ENCODE measurements at places on chromosomes 6 and 20.

DNA sequence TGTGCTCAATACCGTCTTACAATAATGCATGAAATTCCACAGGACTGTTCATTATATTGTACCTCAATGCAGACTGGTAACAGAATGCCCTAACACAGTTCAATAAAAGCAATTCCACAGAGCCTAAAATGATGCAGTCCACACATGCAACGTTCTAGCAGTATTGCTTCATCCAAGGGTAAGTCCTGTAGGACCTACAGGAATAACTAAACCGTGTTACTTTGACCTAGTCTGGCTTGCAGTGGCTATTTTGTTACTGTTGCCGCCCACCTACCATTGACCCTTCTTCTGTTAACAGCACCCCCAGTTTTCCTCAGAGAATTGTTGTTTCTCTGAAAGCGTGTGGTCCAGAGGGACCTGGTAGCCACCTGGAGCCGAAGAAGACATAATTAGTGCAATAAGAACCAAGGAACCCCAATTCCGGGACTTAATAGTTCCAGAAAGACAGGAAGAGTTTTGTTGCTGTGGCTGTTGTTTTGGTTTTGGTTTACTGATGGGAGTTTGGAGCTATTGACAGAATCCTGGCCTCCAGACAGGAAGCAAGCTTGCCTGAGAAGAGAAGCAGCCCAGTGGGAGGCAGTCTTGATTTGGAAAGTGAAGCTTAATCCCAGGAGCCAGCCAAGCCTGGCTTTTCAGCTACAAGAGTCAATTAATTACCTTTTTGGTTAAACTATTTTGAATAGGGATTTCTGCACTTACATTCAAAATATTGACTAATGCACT lies 91.3 kb downstream of the FRK start:
- no peak for DNase-seq

DNA sequence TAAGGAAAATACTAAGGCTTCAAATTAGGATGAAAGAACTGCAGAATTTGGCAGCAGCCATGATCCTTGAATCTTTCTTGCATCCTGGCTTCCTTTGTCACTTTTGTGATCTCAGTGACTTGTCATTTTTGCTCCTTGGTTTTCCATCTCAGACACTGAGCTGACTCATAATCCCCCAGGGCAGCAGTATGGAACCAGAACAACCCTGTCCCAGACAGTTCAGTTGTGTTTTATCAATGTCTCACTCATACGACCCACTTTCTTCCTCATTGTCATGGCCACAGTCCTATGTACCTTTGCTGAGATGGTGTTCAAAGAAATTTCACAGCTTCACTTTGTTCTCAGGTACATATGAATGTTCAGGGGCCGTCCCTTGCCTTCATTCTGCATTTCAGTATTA lies 488.5 kb upstream of the BTBD3 start:
- DNase-seq = no peak

GRCh38 chr20:39738651-39739050 lies 776.5 kb downstream of the DHX35 start:
- DNase-seq = no peak

GRCh38 chr6:113219783-113220182 lies 637.4 kb upstream of the MARCKS start:
- DNase-seq = no peak

DNA sequence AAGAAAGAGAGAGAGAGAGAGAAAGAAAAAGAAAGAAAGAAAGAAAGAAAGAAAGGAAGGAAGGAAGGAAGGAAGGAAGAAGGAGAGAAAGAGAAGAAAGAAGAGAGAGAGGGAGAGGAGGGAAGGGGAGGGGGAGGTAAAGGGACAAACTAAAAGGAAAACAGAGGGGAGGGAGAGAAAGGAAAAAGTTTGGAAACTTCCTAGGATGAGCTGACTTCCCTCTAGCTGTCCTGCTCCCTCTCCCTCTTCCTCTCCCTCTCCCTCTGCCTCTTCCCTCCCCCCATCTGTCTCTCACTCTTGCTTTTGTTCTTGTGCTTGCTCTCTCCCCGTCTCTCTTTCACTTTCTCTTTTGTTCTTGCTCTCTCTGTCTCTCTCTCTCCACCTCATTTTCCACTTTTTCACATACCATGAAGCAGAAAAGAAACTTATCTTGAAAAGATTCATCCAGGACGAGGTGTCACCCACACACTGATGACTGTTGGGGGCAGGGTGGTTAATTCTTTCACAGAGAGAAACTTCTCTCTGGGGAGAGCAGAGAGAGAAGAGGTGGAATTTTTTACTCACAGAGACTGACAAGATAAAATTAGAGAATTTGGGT lies 56.4 kb upstream of the DUSP22 start:
- peak; percentile 63 for DNase-seq

DNA sequence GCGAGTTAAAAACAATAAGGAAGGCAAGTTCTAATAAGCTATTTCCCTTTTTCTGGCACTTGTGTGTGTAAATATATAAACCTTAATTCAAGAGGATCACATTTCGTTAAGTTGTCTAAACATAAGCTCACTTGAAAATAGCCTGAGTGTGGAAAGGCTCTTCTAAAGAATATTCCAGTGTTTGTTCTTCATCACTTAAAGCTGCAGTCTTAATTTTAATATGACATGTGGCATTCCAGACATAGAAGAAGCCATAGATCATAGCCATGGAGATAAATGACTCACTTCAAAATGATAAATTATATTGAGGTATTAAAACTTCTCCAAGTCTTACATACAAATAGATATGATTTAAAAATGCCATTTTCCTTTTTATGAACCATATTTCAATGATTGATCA lies 42.1 kb downstream of the IYD start:
- DNase-seq = no peak

DNA sequence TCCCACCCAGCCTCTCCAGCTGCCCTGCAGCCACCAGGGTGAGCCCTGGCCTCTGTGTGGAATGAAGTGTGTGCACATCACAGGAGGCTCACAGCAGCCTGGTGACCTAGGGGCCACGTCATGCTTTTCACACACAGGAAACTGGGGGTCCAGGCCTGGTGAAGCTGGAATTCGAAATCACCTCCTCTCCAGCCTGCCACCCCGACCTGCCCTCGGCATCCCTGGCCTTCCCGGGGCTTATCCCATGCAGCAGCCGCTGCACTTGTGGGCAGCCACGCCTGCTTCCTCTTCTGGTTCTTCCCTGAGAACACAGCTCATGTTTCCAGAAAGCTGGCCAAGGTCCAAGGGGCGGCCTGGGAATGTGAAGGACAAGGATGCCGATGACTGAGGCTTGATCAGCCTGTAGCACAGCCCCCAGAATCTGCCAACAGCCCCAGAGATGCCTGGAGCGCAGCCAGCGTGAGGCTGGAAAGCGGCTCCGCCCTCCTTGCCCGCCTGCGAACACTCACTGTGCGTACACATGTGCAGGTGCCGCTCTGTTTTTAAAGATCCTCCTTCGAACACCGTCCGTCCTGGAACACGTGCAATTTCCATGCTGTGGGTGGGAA lies 4.2 kb upstream of the NTSR1 start:
- no peak for DNase-seq

DNA sequence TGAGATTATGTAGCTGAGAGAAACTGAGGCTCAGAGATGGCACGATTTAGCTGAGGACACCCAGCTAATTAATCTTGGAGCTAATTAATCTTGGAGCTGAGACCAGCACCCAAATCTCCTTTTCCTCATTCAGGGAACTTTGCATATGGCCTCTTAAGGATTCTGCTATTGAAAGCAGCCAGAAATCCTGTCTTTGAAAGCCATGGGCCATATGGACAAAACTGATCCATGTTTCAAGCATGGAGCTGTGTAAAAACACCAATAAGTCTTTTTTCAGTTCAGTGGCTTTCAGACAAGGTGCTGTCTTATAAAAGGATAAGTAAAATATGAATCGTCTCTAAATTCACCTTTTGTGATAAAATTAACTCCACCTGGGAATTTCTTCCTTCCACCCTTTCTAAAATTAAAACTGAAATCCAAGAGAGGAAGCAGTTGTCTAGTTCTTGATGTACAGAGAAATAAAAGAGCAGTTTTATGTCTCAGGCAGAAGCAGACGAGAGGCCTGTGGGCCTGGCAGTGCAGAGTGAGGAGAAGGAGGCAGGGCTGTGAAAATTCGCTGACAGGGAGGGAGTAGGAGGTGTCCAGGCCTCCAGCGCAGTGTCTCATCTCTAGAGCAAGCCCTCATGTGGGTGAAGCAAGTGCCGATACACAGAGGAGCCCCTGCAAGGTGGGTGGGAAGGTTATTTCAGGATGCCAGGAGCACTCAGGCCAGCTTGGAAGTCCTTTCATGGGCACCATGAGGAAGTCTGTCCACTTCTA lies 266.9 kb downstream of the UST start:
- no peak for DNase-seq

DNA sequence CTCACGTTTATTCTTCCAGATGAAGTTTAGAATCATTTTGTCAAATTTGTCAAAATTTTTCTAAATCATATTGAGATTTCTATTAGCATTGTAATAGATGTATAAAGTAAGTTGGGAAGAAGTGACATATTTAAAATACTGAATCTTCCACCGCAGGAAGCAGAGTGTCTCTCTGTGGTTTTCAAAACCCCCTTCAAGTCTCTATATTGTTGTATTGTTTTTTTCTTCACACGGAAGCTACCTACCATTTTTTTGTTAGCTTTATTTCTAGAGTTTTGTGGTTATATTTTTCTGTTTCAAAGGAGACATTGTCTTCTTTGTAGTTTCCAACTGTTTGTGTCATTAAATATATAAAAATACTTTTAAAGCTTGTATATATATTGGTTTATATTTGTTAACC lies 188.6 kb downstream of the ZDHHC14 start:
- no peak for DNase-seq

- no peak for DNase-seq
These were observed 1.9 kb upstream of the IRF4 start for GRCh38 chr6:389622-390021.

DNA sequence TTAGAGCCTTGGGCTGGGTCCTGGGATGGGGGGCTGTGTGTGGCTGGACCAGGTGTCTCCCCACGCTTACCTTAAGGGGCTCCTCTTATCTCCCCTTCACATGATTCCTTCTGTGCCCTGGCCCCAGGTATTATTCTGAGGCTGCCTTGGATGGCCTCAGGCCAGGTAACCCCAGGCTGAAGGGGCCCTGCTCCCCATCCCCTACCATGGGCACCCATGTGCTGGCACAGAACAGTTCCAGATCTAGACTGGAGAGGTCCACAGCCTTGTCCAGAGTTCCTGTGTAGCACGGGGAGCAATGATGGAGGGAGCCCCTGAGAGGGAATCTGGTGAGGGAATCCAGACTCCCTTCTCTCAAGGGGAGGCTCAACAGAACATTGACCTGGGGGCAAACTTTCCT lies 32.1 kb downstream of the MOCS1 start:
- DNase-seq = no peak

Data from stimulated activated CD4-positive, alpha-beta T cell treated with anti-CD3 and anti-CD28 coated beads, Interleukin-4, amount 100 ng/mL, for 1 hour (primary cell).